ENCODE measurements at places on chromosomes 5 and 9.

- no peak for DNase-seq
These were observed 64.7 kb downstream of the MEF2C start for GRCh38 chr5:88818296-88818695.

GRCh38 chr5:159581502-159582249 lies 251.4 kb upstream of the IL12B start:
- DNase-seq, result no peak

DNA sequence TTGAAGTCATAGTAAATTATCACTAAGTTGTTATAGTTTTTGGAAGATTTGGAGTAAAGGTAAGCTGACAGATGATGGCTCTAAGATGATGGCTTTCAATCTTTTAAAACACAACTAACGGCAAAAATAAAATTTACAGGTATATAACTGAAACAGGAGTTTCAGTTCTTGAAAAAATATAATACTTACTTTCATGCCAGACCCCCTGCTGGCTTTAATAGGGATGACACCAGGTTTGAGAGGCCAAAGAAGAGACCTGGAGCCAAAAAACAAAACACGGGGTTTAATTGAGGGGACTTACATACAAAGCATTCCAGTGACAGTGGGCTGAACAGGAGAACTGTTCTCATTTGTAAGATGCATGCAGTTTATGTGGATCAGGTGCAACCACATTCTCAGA lies 301.7 kb upstream of the PCSK5 start:
- no peak for DNase-seq

DNA sequence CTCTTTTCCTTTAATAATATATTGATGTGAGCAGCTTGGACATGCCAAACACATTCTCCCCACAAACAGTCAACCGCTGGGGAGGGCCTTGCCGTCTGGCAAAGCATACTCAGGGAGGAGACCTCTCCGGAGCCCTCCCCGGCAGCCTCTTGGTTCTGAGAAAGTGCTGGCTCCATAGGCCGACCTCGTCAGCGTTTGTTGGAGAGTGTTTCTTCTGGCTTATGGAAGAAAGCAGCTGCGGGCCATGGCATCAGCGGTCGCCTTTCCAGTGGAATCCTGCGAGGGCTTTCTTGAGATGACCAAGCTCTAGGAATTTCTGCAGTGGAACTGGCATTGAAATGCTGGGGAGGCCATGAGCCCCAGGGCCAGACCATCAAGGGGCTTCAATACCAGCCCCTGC lies 405.7 kb upstream of the IRX4 start:
- no peak for DNase-seq

GRCh38 chr5:133370036-133370831 lies 242.1 kb downstream of the FSTL4 start:
- no peak for DNase-seq

DNA sequence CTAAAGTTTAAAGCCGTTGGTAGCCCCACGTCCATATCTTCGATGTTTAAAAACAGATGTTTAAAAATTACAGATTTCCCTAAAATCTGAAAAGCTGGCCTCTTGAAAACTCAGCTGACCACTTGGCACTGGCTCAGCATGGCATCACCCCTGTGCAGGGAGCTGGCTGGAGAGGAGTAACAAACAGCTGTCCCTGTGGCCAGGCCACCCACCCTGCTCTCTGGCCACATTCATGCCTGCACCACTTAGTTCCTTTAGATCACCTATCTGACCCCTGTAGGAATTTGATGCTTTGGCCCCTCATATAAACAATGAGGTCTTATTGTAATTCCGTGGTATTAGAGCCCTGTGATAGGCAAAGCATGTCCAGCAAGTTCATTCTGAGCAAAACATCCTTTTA lies 107.5 kb downstream of the FRMD3 start:
- DNase-seq, result no peak

DNA sequence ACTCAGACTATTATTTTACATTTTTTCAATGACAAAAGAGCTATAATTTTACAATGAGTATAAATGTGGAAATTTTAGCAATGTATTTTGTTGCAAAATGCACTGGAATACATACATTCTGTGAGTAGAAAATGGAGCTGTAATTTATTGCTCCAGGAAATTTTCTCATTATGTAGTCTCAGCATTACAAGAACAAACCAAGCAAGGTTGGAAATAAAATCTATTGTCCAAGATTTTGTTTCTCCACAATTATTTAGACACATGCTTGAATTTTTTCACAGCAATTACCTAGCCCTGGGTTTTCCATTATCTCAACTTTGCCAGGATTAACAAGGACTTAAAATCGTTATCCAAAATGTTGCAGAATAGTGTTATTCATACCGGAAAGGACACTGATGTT lies 820.1 kb downstream of the CDH12 start:
- DNase-seq, result no peak

GRCh38 chr5:179836225-179837019 lies 15.7 kb downstream of the SQSTM1 start:
- DNase-seq, result no peak

DNA sequence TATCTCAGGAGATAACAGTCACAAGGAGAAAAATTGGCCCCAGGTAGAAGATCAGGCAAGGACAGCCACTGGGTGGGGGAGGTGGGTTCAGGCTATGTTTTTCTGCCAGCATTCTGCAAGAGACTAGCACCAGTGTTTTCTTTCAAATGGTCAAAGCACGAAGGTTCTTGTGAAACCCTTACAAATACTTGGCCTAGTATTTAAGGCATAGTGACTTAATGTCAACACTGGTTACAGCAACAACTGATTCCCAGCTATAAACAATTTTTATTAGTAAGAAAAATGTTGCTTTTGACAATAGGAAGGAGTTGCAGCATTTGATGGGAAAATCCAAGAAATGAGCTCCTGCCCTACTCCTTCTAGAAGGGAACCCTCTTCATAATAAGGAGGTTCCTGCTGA lies 349.6 kb downstream of the SLIT3 start:
- DNase-seq, result no peak

DNA sequence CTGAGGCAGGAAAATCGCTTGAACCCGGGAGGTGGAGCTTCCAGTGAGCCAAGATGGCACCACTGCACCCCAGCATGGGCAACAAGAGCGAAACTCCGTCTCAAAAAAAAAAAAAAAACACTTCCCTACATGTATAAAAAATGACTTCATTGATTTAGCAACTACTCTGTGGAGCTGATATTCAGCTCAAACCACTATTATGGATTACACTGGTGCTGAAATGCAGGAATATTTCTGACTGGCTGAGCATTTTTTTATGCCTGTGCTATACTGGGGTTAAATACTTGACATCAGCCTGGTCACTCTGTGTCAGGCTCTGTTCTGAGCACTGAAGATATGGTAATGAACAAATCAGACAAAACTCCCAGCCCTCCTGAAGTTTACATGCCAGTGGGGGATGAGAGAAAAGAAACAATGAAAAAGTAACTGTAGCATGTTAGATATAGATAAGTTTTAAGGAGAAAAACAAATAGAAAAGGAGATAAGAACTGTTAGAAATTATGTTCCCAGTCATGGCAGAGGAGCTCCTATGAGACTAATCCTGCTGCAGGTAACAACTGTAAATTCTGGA lies 22.6 kb upstream of the TTC39B start:
- DNase-seq, result no peak

GRCh38 chr9:89853161-89853560 lies 248.3 kb downstream of the GADD45G start:
- DNase-seq, result no peak

- DNase-seq, result no peak
These were observed 13.2 kb upstream of the C5orf58 start for GRCh38 chr5:170219615-170220014.

GRCh38 chr9:127162046-127162863 lies 39.8 kb upstream of the ANGPTL2 start:
- DNase-seq, result no peak

DNA sequence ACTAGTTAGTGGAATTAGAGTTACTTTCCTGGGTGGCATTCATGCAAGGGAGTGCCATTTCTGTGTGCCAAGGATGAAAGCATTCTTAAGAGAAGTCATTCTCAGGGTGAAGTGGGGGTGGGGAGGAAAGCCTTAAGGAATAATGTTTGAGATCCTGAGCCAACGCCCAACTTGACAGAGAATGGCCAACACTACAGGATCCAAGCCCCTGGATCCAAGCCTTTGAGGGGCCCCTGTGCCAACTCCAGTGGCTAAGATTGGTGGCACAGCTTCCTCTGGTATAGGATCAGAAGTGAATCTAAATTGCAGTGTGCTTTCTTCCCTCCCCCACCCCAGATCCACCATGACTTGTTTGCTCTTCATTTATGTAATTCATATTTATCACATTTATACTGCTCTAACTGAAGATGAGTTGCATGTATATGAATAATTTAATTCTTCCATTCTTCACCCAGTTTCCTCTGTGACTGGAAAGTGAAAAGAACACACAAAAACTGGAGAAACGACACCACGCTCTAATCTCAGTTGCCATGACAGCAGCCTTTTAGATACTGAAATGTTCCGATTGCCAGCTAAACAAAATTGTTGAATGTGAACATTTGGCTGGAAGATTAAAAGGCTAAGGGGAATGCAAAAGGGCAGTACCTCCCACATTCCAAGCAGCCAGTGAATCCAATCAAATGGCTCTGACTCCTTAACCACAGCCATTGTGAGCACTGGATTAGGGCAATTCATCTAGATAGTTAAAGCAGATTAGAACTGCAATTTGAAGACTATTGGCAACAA lies 4.5 kb downstream of the ZNF608 start:
- no peak for DNase-seq

DNA sequence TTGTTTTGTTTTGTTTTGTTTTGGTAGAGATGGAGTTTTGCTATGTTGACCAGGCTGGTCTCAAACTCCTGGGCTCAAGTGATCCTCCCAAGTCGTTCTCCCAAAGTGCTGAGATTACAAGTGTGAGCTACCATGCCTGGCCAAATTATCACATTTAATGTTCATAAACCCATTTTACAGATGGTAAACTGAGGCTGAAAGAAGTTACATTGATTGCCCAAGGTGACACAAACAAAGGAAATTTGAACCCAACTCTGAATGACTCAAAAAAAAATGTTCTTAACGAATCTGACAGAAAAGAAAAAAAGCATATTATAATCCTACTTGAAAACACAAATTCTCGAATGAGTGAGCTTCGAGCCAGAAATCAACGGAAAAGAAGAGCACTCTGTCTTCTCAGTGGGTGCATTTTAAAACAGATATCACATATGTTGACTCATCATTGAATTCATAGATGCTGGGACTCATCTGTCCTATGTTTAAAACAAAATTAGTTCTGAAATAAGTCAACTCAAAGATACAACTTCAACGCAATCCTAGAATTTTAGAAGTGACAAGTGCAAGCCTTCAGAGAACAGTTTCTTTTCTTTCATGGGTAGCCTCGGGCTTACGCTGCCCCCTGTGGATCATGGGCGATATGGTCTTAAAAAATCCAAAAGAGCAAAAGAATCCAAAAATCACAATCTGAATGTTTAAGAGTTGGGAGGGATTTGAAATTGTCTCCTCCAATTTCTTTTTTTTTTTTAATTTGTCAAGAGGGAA lies 28.4 kb downstream of the TIMD4 start:
- no peak for DNase-seq

- DNase-seq, result no peak
These were observed 791.2 kb downstream of the MAT2B start for GRCh38 chr5:164296603-164297080.

DNA sequence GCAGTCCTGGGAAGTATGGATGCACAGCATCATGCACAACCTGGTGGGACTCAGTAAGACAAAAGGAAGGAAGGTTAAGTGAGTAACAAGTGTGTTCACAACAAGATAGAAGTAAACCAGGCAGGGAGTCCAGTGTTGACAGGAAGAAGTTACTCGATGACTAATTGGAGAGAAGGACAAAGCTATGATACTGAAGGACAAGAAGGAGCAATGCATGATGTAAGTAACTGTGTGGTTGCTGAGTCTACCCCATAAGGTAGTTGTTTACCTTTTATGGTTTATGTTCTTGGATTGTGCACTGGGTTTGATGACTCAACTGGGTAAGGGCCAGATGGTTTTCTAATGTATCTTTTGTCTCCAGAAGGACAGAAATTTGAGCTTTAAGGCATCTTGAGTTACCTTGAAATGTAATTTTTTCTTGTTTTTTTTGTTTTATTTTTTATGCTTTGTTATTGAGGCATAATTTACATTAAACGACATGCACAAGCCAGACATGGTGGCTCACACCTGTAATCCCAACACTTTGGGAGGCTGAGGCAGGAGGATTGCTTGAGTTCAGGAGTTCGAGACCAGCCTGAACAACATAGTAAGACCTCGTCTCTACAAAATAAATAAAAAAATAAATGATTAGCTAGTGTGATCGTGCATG lies 89.2 kb upstream of the CAST start:
- no peak for DNase-seq

DNA sequence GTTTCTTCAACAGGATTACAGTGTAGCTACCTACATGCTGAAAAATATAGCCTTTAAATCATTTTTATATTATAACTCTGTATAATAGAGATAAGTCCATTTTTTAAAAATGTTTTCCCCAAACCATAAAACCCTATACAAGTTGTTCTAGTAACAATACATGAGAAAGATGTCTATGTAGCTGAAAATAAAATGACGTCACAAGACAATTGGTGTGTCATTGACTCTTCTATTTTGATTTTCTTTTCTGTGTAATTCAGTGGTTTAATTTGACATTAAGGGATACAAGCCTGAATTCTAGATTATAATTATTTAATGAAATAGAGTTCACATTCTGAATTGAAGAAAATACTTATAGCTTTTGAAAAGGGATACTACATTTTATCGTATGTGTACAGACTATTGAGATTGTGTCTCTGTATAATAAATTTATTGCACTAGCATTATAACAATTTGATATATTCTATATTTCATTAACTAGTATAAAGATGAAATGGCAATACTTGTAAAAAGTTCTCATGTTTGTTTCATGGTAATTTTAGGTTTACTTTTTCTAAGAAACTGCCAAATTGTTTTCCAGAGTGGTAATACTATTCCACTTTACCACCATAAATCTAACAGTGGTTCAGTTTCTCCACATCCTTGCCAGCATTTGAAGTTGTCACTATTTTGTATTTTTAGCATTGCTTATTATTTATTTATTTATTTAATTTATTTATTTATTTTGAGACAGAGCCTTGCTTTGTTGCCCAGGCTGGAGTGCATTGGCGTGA lies 18.7 kb downstream of the ANXA1 start:
- no peak for DNase-seq

GRCh38 chr5:10941900-10942299 lies 180.9 kb upstream of the DAP start:
- DNase-seq, result no peak

DNA sequence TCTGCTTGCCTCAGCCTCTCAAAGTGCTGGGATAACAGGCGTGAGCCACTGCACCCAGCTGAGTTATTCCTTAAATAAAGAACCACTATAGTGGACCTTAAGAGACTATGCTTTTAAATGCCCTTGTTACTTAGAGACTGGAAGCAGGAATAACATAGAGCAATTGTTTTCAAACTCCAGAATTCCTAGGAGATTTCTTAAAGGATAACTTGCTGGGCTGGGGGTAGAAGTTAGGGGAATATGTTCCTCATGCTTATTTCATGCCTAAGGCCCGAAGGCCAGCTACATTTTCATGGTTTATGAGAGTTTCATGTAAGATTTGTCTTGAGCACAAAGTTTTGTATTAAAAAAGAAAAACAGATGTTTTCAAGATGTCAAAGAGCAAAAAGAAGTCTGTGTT lies 48.2 kb downstream of the CSNK1A1 start:
- no peak for DNase-seq

All from GDM1 (cell line).